ENCODE measurements at places on chromosomes 11 and 22. TPM values are rescaled to one million over a fixed set of nuclear protein-coding genes. Genes with fewer than 3 reads are reported as not detected.

SCGB1A1 gene
- not detected for total RNA-seq

GGT5 gene
- total RNA-seq = 4.0 TPM

RGL4 gene
- total RNA-seq = not detected

CADM1 gene
- total RNA-seq = 17.8 TPM

CCDC81 gene
- 0.15 TPM for total RNA-seq

RAB36 gene
- 7.8 TPM for total RNA-seq

POLD3 gene
- total RNA-seq = 16.9 TPM

SPON1 gene
- total RNA-seq = not detected

ST13 gene
- total RNA-seq = 187 TPM

SLC22A9 gene
- not detected for total RNA-seq

ARHGAP42 gene
- total RNA-seq = 5.2 TPM

MUC6 gene
- not detected for total RNA-seq

BCO2 gene
- total RNA-seq = 1.2 TPM

EIF4G2 gene
- 556 TPM for total RNA-seq

ACCS gene
- 14.6 TPM for total RNA-seq

RHOD gene
- total RNA-seq = 44.0 TPM

B4GAT1 gene
- total RNA-seq = 14.8 TPM

DEPDC7 gene
- 9.0 TPM for total RNA-seq

SPI1 gene
- not detected for total RNA-seq

FOLH1 gene
- total RNA-seq = not detected

DERL3 gene
- total RNA-seq = 0.71 TPM

APOL4 gene
- 0.03 TPM for total RNA-seq

OR51E1 gene
- total RNA-seq = not detected

BIK gene
- total RNA-seq = 1.7 TPM

E2F8 gene
- 5.6 TPM for total RNA-seq

TBX10 gene
- total RNA-seq = not detected

B3GAT1 gene
- total RNA-seq = not detected

ZPR1 gene
- 63.6 TPM for total RNA-seq

OR8D1 gene
- not detected for total RNA-seq

ST14 gene
- total RNA-seq = 0.05 TPM

FAT3 gene
- total RNA-seq = 0.67 TPM

GLB1L3 gene
- not detected for total RNA-seq

KCTD21 gene
- total RNA-seq = 7.9 TPM

FADS3 gene
- total RNA-seq = 77.7 TPM

DSCAML1 gene
- 0.16 TPM for total RNA-seq

HTR3B gene
- total RNA-seq = not detected

PGM2L1 gene
- 21.5 TPM for total RNA-seq

BATF2 gene
- total RNA-seq = 0.61 TPM

AQP11 gene
- total RNA-seq = 1.3 TPM

GTSE1 gene
- total RNA-seq = 35.3 TPM

SHISAL1 gene
- 3.5 TPM for total RNA-seq

OR4C3 gene
- total RNA-seq = not detected

UBQLN3 gene
- not detected for total RNA-seq

EMID1 gene
- 0.61 TPM for total RNA-seq

GALNT18 gene
- 32.5 TPM for total RNA-seq

HEPHL1 gene
- total RNA-seq = not detected

EHF gene
- total RNA-seq = 0.76 TPM

C1QTNF6 gene
- total RNA-seq = 11.5 TPM

CCDC88B gene
- 7.6 TPM for total RNA-seq

PHF21A gene
- 9.0 TPM for total RNA-seq

All from A549 treated with Hydrocortisone at 1 μM for 4 hours (cell line).